ENCODE measurements at places on chromosomes 6 and 20. TPM values are rescaled to one million over a fixed set of nuclear protein-coding genes. Genes with fewer than 3 reads are reported as not detected.

Gene FLRT3
- total RNA-seq = 5.1 TPM

Gene LTA
- not detected for total RNA-seq

Gene PHACTR1
- total RNA-seq = 0.26 TPM

Gene RPP40
- 12.1 TPM for total RNA-seq

Gene RIN2
- 61.4 TPM for total RNA-seq

Gene GABRR2
- 0.26 TPM for total RNA-seq

Gene GABRR1
- total RNA-seq = not detected

Gene SLC22A2
- not detected for total RNA-seq

Gene HEY2
- total RNA-seq = not detected

- no peak for DNase-seq
Measured at GRCh38 chr6:3328145-3328544, 69.4 kb downstream of the PSMG4 start.

GRCh38 chr20:31538326-31538725 is 24.1 kb downstream of the HM13 start:
- no peak for DNase-seq

GRCh38 chr6:53916804-53917463 is 122.1 kb downstream of the LRRC1 start:
- no peak for DNase-seq

- DNase-seq = no peak
Measured at GRCh38 chr6:11092668-11093375, 812 bp upstream of the SMIM13 start.

- DNase-seq = no peak
Measured at GRCh38 chr6:74939721-74940620, 265.9 kb downstream of the COL12A1 start.

DNA sequence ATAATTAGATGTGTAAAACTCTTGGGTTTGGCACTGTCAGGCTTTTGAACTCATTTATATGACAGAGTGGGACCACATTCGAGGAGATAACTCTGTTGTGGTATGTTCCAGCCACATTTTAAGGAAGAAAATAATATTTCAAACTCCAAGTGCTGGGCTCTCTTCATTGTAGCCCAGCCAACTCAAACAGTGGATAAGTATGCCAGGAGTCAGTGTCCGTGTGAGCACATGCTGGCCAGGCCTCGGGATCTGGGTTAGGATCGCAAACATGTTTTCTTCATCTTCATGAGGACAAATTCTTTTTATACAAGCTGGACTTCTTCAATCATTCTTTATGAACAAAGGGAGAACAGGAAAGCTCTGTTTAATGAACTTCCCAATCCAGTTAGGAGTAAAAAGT is 497.5 kb downstream of the MAFB start:
- no peak for DNase-seq

- DNase-seq = peak; percentile 77
Measured at GRCh38 chr6:102736941-102737368, 1343.4 kb downstream of the GRIK2 start.

DNA sequence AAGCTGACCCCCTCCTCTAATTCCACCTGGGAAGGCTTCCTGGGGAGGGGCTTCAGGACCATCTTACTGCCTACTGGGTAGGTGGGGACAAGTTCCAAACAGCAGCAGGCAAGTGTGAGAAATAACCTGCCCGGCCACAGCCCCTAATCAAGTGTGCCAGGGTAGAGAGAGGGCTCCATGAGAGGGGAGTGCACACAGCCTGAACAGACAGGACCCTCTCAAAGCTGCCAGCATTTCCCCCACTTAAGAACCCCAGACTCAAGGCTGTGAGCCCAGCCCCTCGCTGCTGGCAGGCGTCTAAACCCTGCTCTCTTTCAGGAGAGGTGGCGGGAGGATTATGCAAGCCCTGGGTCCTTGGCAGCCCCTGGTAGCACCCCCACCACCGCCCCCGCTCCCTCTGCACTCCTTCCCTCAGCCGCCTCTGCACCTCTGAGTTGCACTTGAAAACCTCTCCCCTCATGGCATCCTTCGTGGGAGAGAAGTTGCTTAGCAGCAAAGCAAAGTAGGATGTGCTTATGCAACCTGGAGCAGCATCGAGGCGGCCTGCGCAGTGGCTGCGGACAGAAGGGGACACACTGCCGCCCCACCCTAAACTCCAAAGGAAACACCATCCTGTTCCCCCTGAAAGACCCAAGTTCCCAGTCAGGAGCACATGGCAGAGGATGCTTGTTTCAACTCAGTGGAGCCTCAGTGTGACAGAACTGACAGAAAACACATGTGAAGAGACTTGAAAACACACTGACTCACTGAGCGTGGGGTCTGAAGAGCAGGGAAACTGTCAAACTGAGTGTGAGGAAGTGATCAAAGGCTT is 10.5 kb downstream of the DDRGK1 start:
- DNase-seq = no peak

GRCh38 chr6:7170117-7170732 is 62.5 kb downstream of the RREB1 start:
- no peak for DNase-seq

- peak; percentile 96 for DNase-seq
Measured at GRCh38 chr6:36353411-36353915, 16.8 kb upstream of the BNIP5 start.

GRCh38 chr20:3731944-3732326 is 550 bp upstream of the HSPA12B start:
- no peak for DNase-seq
